Activated CD4-positive, alpha-beta T cell treated with anti-CD3 and anti-CD28 coated beads, Interleukin-2, amount 10 ng/mL, durations not matched to agents 7 days and 5 days (primary cell): ENCODE measurements at places on chromosomes 13 and 19. TPM values are rescaled to one million over a fixed set of nuclear protein-coding genes. Genes with fewer than 3 reads are reported as not detected.

GRCh38 chr19:50706387-50706786, 13.2 kb downstream of the SHANK1 start:
- peaks cover 14% of the 10 kb centered on the region for H3K27me3 ChIP-seq
- H3K4me3 ChIP-seq: no peak overlapping the region
- no peak for DNase-seq
- peaks cover 2% of the 10 kb centered on the region for H3K4me1 ChIP-seq
- H3K36me3 ChIP-seq: no peaks in the 10 kb centered on the region

GRCh38 chr13:32695602-32696250, 109.5 kb downstream of the PDS5B start:
- H3K27me3 ChIP-seq: no peaks in the 10 kb centered on the region
- H3K4me3 ChIP-seq: no peak overlapping the region
- H3K36me3 ChIP-seq: peaks cover 35% of the 10 kb centered on the region
- no peak overlapping the region for H3K27ac ChIP-seq
- H3K4me1 ChIP-seq: peaks cover 1% of the 10 kb centered on the region

The ZNF285 gene
- total RNA-seq: 2.2 TPM

DNA sequence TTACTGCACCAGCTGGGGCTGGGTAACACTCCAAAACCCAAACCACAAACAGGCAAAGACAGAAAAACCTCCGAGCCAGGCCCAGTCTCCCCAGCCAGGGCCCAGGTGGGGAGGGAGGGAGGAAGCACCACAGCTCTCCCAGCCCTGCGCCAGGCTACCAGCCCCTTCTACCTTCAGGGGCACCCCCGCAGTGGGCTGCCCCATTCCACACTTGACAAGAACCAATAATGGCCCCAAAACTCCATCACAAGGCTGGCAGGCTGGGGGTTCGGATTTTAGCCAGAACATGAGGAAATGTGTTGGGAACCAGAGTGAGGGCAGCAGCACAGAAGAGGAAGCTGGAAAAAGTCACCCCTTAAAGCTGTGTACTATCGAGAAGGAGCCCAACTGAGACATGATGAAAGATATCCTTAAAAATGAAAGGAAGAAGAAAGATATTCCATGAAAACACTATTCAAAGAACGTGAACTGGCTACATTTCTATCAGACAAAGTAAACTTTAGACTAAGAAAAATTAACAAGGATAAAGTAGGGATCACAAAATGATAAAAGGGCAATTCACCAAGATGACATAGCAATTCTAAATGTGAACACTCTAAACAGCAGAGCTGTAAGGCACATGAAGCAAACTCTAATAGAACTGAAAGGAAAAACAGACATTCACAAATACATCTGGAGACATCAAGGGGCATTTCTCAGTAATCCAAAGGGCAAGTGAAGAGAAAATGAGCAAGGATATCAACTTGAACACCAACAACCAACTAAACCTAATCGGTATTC, 12.9 kb downstream of the TUBGCP3 start:
- no peak for DNase-seq
- no peaks in the 10 kb centered on the region for H3K27me3 ChIP-seq
- H3K27ac ChIP-seq: peak overlapping the region; percentile 4
- H3K4me3 ChIP-seq: no peak overlapping the region
- H3K36me3 ChIP-seq: peaks cover 30% of the 10 kb centered on the region

The VAV1 gene
- 123 TPM for total RNA-seq

DNA sequence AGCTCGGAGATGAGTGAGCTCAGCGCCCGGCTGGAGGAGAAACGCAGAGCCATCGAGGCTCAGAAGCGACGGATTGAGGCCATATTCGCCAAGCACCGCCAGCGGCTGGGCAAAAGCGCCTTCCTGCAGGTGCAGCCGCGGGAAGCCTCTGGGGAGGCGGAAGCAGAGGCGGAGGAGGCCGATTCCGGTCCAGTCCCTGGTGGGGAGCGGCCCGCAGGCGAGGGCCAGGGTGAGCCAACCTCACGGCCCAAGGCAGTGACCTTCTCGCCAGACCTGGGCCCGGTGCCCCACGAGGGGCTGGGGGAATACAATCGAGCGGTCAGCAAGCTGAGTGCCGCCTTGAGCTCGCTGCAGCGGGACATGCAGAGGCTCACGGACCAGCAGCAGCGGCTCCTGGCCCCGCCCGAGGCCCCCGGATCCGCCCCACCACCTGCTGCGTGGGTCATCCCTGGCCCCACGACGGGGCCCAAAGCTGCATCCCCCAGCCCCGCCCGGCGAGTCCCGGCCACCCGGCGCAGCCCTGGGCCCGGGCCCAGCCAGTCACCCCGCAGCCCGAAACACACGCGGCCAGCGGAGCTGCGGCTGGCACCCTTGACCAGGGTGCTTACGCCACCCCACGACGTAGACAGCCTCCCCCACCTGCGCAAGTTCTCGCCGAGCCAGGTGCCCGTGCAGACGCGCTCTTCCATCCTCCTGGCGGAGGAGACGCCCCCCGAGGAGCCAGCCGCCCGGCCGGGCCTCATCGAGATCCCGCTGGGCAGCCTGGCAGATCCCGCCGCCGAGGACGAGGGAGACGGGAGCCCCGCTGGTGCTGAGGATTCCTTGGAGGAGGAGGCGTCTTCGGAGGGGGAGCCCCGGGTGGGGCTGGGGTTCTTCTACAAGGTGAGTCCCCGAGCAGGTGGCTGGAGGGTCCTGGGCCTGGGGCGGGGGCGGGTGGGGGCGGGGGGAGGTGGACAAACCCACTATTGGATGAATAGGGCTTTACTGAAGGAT, 16.8 kb downstream of the XAB2 start:
- no peak overlapping the region for H3K27ac ChIP-seq
- H3K36me3 ChIP-seq: peaks cover 2% of the 10 kb centered on the region
- no peak for DNase-seq
- no peaks in the 10 kb centered on the region for H3K27me3 ChIP-seq

The TNNI3 gene
- not detected for total RNA-seq

- no peak for DNase-seq
- H3K27ac ChIP-seq: no peak overlapping the region
- H3K27me3 ChIP-seq: no peaks in the 10 kb centered on the region
Observed at GRCh38 chr13:23050126-23050525, 130.7 kb upstream of the SGCG start.

The KCNK6 gene
- total RNA-seq: 12.6 TPM

GRCh38 chr19:5466814-5467291, 11.6 kb downstream of the ZNRF4 start:
- H3K4me1 ChIP-seq: no peaks in the 10 kb centered on the region
- H3K36me3 ChIP-seq: no peaks in the 10 kb centered on the region
- H3K27ac ChIP-seq: no peak overlapping the region

DNA sequence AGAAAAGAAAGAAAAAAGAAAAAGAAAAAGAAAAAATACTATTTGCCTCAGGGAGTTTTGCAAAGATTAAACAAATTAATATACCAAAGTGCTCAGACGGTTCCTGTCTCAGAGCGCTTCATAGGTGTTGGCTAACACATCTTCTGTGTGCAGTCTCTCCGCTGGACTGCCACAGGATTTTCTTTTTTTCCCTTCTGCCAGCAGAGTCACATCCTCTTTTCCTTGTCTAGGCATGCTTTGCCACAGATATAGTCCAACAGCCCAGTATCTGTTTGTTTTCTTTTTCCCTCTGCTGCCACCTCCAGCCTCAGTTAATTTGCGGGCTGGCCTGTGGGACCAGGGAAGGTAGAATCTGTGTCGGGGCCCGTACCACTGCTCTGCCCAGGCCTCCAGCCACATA, 3.4 kb upstream of the URAD start:
- H3K4me1 ChIP-seq: no peaks in the 10 kb centered on the region
- no peak overlapping the region for H3K4me3 ChIP-seq
- no peak overlapping the region for H3K27ac ChIP-seq
- no peaks in the 10 kb centered on the region for H3K27me3 ChIP-seq
- no peak for DNase-seq
